ENCODE measurements at places on chromosomes 2 and 18. TPM values are rescaled to one million over a fixed set of nuclear protein-coding genes. Genes with fewer than 3 reads are reported as not detected.

GRCh38 chr2:169073963-169074751 is 4.8 kb downstream of the DHRS9 start:
- no peak for DNase-seq

HOXD13 gene
- total RNA-seq, result 3.1 TPM

PLEK gene
- not detected for total RNA-seq

PIK3C3 gene
- total RNA-seq, result 44.5 TPM

STON1 gene
- 6.1 TPM for total RNA-seq

SANBR gene
- total RNA-seq, result 3.5 TPM

Data from H4 (cell line).